ENCODE measurements at places on chromosomes 1 and 21. TPM values are rescaled to one million over a fixed set of nuclear protein-coding genes. Genes with fewer than 3 reads are reported as not detected.
A peak's percentile ranks its signal among the peaks of the same experiment; 100 is the strongest.

- DNase-seq = no peak
- H3K27ac ChIP-seq = no peak overlapping the region
- H3K4me3 ChIP-seq = no peak overlapping the region
- H3K4me1 ChIP-seq = peaks cover 13% of the 10 kb centered on the region
Measured at GRCh38 chr1:24409535-24409934, 4.0 kb downstream of the STPG1 start.

- H3K4me3 ChIP-seq = no peak overlapping the region
- no peak for DNase-seq
- H3K4me1 ChIP-seq = no peaks in the 10 kb centered on the region
- H3K27ac ChIP-seq = no peak overlapping the region
- no peaks in the 10 kb centered on the region for H3K27me3 ChIP-seq
Measured at GRCh38 chr21:16788584-16788983, 724.3 kb upstream of the CXADR start.

GRCh38 chr1:109969146-109969829 lies 15.3 kb upstream of the AHCYL1 start:
- no peak overlapping the region for H3K27ac ChIP-seq
- DNase-seq = no peak
- no peaks in the 10 kb centered on the region for H3K27me3 ChIP-seq
- H3K4me3 ChIP-seq = no peak overlapping the region
- no peaks in the 10 kb centered on the region for H3K36me3 ChIP-seq

- peaks cover 18% of the 10 kb centered on the region for H3K27me3 ChIP-seq
- no peak overlapping the region for H3K4me3 ChIP-seq
- no peak overlapping the region for H3K27ac ChIP-seq
- no peaks in the 10 kb centered on the region for H3K36me3 ChIP-seq
Measured at GRCh38 chr1:17732475-17732874, 22.7 kb upstream of the ACTL8 start.

DNA sequence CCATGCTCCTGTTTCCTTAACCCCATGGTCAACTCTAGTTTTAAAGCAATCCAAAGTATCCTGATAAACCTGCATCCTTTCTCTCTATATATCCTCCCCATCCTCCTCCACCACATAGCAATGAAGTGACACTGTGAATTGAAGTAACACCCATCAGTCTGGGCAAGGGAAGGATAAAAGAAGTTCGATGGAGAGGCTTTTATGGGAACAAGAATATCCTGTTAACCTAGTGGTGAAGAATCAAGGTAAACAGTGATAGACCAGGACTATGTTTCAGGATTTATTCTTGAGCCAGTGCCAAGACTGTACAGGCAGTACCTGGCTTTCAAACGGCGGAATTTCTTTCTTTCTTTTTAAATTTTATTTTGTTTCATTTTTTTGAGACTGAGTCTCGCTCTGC lies 17.6 kb downstream of the RABIF start:
- H3K27me3 ChIP-seq = no peaks in the 10 kb centered on the region
- DNase-seq = no peak
- no peak overlapping the region for H3K27ac ChIP-seq
- no peak overlapping the region for H3K4me3 ChIP-seq

DNA sequence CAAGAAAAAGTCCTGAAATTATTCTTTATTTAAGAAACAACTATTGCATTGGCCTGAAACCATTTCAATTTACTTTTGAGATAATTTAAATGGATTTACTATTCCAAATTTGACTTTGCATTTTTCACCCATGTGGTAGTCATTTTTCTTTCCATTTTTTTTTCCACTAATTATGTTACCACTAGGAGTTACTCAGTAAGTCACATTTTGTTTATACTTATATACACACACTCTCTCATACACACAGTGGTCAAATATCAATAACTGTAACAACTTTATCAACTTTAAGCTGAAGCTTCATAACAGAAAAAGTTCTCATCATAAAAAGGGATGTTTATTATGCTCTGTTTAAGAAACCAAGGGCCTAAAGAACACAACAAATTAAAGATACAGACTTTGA lies 222.8 kb downstream of the SIPA1L2 start:
- H3K4me1 ChIP-seq = peaks cover 11% of the 10 kb centered on the region
- no peak overlapping the region for H3K4me3 ChIP-seq
- no peaks in the 10 kb centered on the region for H3K36me3 ChIP-seq
- H3K27ac ChIP-seq = no peak overlapping the region
- H3K27me3 ChIP-seq = no peaks in the 10 kb centered on the region

DNA sequence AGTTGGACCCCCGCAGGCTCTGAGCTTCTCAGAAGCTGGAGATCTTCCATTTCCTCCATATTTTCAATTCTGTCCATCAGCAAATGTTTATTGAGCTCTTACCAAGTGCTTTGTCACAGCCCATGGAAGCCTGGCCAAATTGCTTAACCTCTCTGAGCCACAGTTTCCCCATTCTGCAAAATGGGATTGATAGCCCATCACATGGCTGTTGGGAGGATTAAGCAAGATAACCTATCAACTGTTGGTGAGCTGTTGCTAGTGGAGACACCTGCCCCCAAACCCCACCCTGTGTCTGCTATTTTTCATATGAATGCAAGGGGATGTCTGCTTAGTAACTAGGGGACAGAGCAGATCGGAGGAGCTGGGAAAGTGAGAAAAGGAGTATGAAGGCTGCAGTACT lies 38.3 kb downstream of the CD34 start:
- H3K27ac ChIP-seq = no peak overlapping the region
- H3K4me1 ChIP-seq = peaks cover 36% of the 10 kb centered on the region
- H3K36me3 ChIP-seq = no peaks in the 10 kb centered on the region
- DNase-seq = no peak

- no peaks in the 10 kb centered on the region for H3K36me3 ChIP-seq
- H3K4me1 ChIP-seq = peaks cover 48% of the 10 kb centered on the region
- H3K27ac ChIP-seq = no peak overlapping the region
- no peak overlapping the region for H3K4me3 ChIP-seq
- DNase-seq = no peak
Measured at GRCh38 chr1:184492536-184492935, 105.7 kb downstream of the C1orf21 start.

INPP5B gene
- 48.0 TPM for total RNA-seq

- H3K36me3 ChIP-seq = no peaks in the 10 kb centered on the region
- no peak for DNase-seq
- H3K4me3 ChIP-seq = no peak overlapping the region
Measured at GRCh38 chr1:230335861-230336522, 90.1 kb downstream of the PGBD5 start.

DNA sequence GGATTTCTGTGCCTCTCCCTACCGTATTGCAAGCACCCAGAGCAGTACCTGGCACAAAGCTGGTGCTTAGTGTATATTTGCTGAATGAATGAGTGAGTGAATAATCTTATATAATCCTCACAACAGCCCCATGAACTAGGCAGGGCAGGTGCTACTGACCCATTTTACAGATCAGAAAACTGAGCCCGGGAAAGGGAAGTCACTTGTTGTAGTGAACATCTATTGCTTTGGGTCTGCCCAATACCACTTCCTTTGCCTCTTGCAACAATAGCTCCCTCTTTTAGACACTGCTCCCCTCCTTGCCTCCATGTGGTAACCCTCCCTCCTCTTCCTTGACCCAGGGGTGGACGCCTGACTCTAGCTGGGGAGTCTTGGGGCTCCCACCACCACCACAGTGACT lies 3.1 kb downstream of the CDCP2 start:
- no peak overlapping the region for H3K27ac ChIP-seq
- no peaks in the 10 kb centered on the region for H3K27me3 ChIP-seq
- no peak overlapping the region for H3K4me3 ChIP-seq
- no peaks in the 10 kb centered on the region for H3K4me1 ChIP-seq
- no peaks in the 10 kb centered on the region for H3K36me3 ChIP-seq

PRAMEF1 gene
- total RNA-seq = not detected

GRCh38 chr1:40264354-40264781 lies 6.3 kb downstream of the ZMPSTE24 start:
- H3K36me3 ChIP-seq = peaks cover 83% of the 10 kb centered on the region
- H3K27me3 ChIP-seq = no peaks in the 10 kb centered on the region
- no peak for DNase-seq
- H3K4me1 ChIP-seq = peaks cover 61% of the 10 kb centered on the region
- no peak overlapping the region for H3K4me3 ChIP-seq

- H3K4me1 ChIP-seq = no peaks in the 10 kb centered on the region
- H3K27me3 ChIP-seq = no peaks in the 10 kb centered on the region
- H3K36me3 ChIP-seq = no peaks in the 10 kb centered on the region
- DNase-seq = peak; percentile 59
- no peak overlapping the region for H3K4me3 ChIP-seq
- no peak overlapping the region for H3K27ac ChIP-seq
Measured at GRCh38 chr1:119885903-119886783, 10.2 kb downstream of the ADAM30 start.

DNA sequence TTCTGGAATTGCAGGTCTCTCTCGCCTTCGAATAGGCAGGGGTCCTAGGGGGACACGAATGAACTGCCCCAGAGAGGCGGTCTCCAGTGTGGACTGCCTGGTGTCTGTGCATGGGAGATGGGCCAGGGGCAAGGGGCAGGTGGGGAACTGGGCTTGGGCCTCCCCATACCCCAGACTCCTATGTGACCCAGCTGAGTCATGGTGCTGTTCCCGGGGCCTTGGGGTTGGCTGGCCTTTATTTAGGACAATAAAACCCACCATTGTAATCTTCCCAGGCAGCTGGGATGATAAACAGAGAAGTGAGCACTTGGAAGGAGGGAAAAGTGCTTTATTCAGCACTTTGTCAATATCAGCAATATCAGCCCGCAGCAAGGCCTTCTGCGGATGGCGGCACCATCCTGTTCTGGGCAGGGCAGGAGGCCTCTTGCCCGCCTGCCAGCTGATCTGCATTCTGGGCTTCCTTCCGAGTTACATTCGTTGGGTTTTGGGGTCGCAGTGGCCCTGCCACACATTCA lies 209.0 kb upstream of the TMEM51 start:
- no peak overlapping the region for H3K4me3 ChIP-seq
- no peaks in the 10 kb centered on the region for H3K36me3 ChIP-seq

GRCh38 chr1:58815069-58815685 lies 31.3 kb upstream of the JUN start:
- H3K4me1 ChIP-seq = peaks cover 37% of the 10 kb centered on the region
- peak; percentile 59 for DNase-seq
- H3K36me3 ChIP-seq = no peaks in the 10 kb centered on the region
- peak overlapping the region; percentile 93 for H3K27ac ChIP-seq

CHI3L1 gene
- total RNA-seq = 5.0 TPM

DNA sequence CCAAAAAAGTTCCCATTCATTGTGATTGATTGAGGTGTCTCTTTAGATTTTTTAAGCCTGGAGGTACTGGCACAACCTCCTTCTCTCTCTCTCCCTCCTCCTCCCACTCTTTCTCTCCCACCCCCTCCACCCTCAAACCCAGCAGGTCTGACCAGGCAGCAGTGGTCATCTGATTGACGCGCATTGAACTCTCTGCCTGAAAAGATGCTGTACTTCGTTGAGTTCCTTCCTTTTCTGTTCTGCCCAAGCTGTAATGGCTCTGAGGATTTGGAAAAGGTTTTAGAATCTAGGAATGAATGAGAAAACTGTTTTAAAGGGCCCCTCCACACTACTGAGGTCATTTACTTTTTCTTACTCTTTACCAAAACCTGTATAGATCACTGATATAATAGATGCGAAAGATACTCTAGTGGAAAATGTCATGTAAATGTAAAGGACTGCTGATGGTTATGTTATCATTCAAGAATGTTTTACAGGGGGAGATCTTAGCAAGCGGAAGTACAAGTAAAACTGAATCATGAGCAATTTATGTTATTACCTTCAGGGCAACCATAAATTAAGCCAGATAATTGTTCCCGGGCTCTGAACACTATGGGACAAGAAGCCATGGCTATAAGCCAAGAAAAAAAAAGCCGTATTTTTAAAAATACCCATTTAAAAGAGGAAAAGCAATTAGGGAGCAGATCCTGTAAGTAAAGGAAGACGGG lies 25.2 kb upstream of the DYRK1A start:
- no peaks in the 10 kb centered on the region for H3K36me3 ChIP-seq
- H3K27ac ChIP-seq = no peak overlapping the region
- no peak for DNase-seq
- H3K27me3 ChIP-seq = no peaks in the 10 kb centered on the region
- H3K4me3 ChIP-seq = no peak overlapping the region

DNA sequence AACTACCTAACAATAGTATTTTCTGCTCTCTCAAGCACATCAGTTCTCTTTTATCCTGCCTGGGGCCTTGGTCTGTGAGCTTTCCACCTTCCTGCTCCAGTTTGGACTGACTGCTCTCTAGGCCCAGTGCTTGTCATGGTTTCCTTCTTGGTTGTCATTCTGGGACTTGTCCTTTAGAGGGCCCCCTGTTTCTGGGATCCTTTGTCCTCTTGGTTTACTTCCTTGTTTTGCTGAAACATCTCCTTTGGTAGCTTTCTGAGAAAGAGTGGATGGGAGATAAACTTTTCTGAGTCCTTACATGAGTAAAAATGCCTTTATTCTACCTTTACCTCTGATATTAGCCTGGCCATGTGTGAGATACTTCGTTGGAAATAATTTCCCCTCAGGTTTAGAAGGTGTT lies 4.7 kb downstream of the SLC1A7 start:
- H3K27me3 ChIP-seq = no peaks in the 10 kb centered on the region
- no peak overlapping the region for H3K4me3 ChIP-seq
- H3K36me3 ChIP-seq = no peaks in the 10 kb centered on the region
- no peak overlapping the region for H3K27ac ChIP-seq

- no peaks in the 10 kb centered on the region for H3K27me3 ChIP-seq
- no peaks in the 10 kb centered on the region for H3K36me3 ChIP-seq
- H3K4me1 ChIP-seq = no peaks in the 10 kb centered on the region
- no peak overlapping the region for H3K4me3 ChIP-seq
Measured at GRCh38 chr1:184843732-184844495, 89.3 kb upstream of the EDEM3 start.

DNA sequence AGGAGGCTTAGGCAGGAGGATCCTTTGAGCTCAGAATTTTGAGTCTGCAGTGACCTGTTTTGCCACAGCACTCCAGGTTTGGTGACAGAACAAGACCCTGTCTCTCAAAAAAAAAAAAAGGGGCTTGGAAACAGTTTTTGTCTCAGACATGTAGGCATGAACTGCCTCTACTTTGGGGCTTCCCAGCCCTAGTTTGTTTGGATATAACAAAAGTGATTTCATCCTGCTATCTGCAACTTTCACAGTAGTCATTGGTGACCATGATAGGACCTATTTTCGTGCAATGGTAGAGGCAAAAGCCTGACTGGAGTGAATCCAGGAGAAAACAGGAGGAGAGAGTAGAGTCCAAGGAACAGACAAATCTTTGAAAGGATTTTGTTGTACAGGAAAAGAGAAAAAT lies 20.3 kb upstream of the EVI5 start:
- peak overlapping the region; percentile 67 for H3K27ac ChIP-seq
- no peaks in the 10 kb centered on the region for H3K27me3 ChIP-seq
- no peaks in the 10 kb centered on the region for H3K4me1 ChIP-seq
- H3K36me3 ChIP-seq = no peaks in the 10 kb centered on the region
- H3K4me3 ChIP-seq = no peak overlapping the region
